ENCODE measurements at places on chromosomes 16 and 17. TPM values are rescaled to one million over a fixed set of nuclear protein-coding genes. Genes with fewer than 3 reads are reported as not detected.

Gene HAS3
- 2.0 TPM for total RNA-seq

Gene BCAR1
- total RNA-seq, result 130 TPM

Gene CACNG4
- total RNA-seq, result not detected

Gene ASPA
- total RNA-seq, result not detected

Gene FOXN1
- not detected for total RNA-seq

Gene NPIPA8
- total RNA-seq, result 19.6 TPM

Gene DHRS7C
- total RNA-seq, result not detected

Gene LPCAT2
- 32.7 TPM for total RNA-seq

Gene GH2
- not detected for total RNA-seq

Gene PDXDC1
- 78.8 TPM for total RNA-seq

Gene TUFM
- 187 TPM for total RNA-seq
